NCI-H524 treated with DMSO at 0.1 percent for 48 hours (cell line): ENCODE measurements at places on chromosomes 5 and 9.

GRCh38 chr9:130072515-130073235 lies 19.0 kb downstream of the GPR107 start:
- no peak for DNase-seq

DNA sequence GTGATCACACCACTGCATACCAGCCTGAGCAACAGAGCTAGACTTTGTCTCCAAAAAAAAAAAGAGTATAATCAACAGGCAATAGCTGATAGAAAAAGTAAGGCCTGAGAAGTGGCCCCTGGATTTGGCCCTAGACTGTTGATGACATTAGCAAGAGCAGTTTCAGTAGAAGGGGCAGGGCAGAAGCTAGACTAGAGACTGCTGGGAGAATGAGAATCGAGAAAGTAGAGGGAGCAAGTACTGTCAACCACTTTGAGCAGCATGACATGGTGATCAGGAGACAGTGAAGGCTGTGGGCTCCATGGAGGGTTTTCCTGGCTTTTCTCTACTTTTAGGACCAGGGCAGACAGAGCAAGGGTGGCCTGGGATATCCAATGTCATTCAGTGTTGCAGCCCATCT lies 34.9 kb upstream of the B4GALT1 start:
- no peak for DNase-seq

DNA sequence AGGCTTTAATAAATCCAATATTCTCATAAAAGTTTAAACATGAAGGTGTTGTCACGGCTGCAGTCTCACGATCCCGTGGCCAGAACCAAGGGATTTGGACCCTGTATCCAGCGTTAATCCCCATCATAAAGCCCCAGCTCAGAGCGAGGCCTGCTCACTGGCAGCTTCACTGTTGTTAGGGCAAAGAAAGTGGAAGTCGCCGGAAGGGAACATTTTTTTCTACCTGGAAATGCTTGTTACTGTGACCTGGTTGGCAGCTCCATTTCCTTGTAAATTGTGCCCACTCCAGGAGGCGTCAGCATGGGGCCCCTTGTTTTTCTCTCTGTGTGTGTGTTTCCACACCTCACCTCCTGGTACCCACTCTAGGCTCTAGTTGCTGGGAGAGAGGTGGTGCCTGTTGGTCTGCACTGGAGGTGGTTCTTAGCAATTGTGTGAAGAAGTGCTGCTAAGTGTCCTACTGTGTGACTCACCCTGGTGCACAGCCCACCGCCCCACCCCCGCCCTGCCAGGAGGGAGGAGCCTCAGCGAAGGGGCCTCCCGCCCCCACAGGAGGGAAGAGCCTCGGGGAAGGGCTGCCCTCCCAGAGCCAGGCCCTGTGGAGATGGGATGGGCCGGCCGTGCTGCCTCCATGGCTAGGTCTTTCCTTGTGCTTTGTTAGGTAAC lies 105.1 kb downstream of the EHMT1 start:
- no peak for DNase-seq

GRCh38 chr5:162990856-162991497 lies 446.4 kb upstream of the CCNG1 start:
- no peak for DNase-seq

GRCh38 chr5:52783226-52783959 lies 4.3 kb upstream of the ITGA1 start:
- no peak for DNase-seq

DNA sequence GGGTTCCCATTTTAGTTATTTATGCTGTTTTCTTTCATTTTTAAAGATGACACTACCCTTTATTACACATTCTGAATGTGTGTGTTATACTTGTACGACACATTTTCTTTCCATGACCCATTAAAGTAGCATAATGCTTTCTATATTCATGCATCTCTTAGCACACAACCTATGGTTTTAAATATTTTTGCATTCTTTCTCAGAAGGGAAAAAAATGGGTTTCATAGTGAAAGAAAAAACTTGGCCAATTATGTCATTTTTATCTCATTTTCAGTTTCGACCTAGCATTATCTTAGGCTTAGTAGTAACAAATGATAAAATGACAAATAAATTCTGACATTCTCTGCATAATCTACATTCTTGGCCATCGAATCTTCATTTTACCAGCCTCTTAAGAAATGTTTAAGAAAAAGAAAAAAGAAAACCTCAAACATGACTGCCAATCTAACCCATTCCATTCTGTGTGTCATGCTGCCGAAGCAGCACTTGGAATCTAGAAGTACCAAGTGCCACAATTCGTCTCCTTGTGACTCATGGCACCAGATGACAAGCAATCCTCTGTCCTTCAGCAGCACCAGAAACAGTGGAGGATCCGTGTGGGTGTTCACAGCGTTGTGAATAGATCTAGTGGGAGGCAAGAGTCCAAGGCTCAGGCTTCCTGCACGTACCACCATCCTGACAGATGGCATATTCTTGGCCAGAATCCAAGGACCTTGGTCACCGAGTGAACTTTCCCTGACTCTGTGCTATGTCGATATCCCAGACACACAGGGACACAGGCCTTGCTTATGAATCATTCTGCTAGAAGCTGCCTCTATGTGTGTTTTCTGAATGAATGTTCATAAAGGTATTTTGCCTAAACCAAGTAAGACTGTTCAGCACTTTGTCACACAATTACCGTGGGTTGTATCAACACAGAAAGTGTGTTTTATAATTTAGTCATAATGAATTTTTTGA lies 502.7 kb downstream of the NR2F1-AS1 start:
- DNase-seq, result peak; percentile 59
